ENCODE measurements at places on chromosomes 16 and 17. TPM values are rescaled to one million over a fixed set of nuclear protein-coding genes. Genes with fewer than 3 reads are reported as not detected.

Gene C17orf78
- not detected for total RNA-seq

Gene CLN3
- 29.3 TPM for total RNA-seq

Gene EVI2B
- total RNA-seq = 0.21 TPM

Gene MRC2
- total RNA-seq = 378 TPM

Gene HAP1
- total RNA-seq = not detected

Gene SEPTIN1
- 1.3 TPM for total RNA-seq

Gene TVP23A
- total RNA-seq = not detected

Gene HSD11B2
- 0.20 TPM for total RNA-seq

Gene FA2H
- not detected for total RNA-seq

Gene KRTAP3-2
- not detected for total RNA-seq

Gene CD68
- total RNA-seq = 3.3 TPM

Gene DGKE
- total RNA-seq = 6.8 TPM

DNA sequence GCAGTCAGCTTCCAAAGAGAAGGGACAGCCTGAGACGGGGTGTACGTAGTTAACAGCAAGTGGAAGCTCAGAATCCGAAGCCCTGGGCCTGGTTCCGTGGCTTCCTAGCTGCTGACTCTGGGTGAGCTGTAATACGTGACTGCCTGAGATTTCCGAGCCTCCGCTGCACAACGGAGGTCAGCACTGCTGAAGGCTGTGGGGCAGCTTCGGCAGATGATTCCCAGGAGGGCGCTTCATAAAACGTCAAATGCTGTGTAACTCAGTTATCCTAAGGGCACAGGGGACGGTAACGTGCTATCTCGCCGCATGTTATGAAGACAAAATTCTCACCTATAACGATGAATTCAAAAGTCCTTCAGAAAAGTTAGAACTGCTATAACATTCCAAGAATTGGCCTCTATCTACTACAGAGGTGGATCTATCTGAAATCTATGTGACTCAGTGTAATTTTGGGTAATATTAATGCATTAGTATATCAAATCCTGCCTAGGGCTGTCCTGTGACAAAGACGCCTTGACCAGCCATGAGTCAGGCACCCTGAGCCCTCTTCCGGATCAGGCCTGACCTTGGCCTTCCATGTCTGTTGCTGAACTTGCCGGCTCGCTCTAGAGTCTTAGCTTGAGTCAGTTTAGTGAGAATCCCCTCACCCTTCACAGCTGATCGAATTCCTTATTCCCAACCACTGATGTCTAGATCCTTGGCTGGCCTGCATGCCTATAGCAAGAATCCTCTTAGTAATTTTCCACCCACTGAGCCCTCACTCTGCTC, 43.5 kb downstream of the MARF1 start:
- DNase-seq = no peak

GRCh38 chr17:2850991-2851390, 54.8 kb downstream of the RAP1GAP2 start:
- no peak for DNase-seq

DNA sequence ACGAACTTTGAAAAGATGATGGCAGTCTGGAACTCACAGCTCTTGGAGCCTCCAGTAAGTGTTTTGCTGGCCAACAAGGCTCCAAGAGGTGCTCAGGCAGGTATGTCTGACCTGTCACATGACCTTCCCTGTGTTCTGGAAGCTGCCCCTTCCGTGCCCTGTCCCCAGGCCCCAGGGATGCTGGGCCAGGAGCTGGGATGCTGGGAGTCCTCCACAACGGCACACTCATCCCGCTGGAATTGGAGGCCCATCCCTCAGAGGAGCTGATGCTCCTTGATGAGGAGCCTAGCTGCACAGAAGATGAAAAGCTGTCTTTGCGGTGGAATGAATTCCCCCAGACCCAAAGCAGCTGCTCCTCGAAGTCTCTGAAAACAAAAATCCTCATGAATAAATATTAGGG, 47.8 kb downstream of the HOXB1 start:
- DNase-seq = no peak

- DNase-seq = no peak
Observed at GRCh38 chr17:5034063-5034462, 1.2 kb downstream of the SLC52A1 start.

- no peak for DNase-seq
Observed at GRCh38 chr17:47821031-47821423, 567 bp downstream of the OSBPL7 start.

All from chondrocyte (in vitro differentiated cells).